CD4-positive, alpha-beta T cell treated with Interleukin-6 at 100 ng/mL for 8 hours (primary cell): ENCODE measurements at places on chromosomes 11 and 22.
A peak's percentile ranks its signal among the peaks of the same experiment; 100 is the strongest.

- no peak for DNase-seq
Observed at GRCh38 chr11:67303835-67304411, 593 bp downstream of the SSH3 start.

GRCh38 chr22:38318792-38319773, 1.9 kb upstream of the CSNK1E start:
- DNase-seq, result no peak

- DNase-seq, result no peak
Observed at GRCh38 chr22:20796731-20797130, 22.8 kb downstream of the SERPIND1 start.

GRCh38 chr11:12005476-12005875, 3.0 kb downstream of the DKK3 start:
- DNase-seq, result no peak

- DNase-seq, result no peak
Observed at GRCh38 chr11:77438487-77438886, 35.4 kb downstream of the PAK1 start.

- DNase-seq, result no peak
Observed at GRCh38 chr22:42275176-42275575, 4.7 kb upstream of the TCF20 start.

DNA sequence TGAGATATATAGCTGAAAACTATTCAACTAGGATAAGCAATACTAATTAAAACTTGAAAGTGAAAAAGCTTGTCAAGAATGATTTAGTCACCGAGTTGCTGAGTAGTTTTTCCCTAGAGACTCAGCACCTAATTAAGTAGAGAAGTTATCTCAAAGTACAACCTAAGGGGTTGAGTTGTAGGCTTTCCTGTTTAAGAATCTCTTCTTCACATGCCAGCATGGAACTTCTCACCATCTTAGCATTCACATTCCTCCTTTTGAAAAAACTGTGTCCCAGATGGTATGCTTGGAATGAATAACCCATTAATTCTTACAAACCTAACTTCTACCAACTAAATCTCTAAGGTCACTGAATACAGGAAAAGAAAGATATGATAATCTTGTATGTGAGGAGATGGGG, 303.3 kb upstream of the ZC3H12C start:
- DNase-seq, result no peak

GRCh38 chr11:93536101-93536861, 6.9 kb downstream of the SMCO4 start:
- DNase-seq, result no peak

DNA sequence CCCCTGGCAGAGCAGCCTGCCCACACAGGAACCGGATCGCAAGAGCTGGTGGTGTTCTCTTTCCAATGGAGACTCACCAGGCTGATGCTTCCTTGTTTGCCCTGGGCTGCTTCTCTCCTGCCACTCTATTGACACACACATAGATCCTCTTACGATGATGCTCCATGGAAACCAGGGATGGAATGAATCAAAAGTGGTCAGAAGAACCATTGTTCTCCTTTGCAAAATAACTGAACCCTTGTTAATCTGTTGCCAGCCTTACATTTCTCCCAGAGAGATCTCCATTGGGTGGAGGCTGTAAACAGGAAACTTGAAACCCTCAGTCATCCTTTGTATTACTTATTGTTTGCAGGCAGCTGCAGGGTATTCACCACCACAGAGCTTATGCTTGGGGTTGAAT, 24.6 kb upstream of the LDLRAD3 start:
- no peak for DNase-seq

- no peak for DNase-seq
Observed at GRCh38 chr11:75237050-75237449, 3.5 kb upstream of the TPBGL start.

DNA sequence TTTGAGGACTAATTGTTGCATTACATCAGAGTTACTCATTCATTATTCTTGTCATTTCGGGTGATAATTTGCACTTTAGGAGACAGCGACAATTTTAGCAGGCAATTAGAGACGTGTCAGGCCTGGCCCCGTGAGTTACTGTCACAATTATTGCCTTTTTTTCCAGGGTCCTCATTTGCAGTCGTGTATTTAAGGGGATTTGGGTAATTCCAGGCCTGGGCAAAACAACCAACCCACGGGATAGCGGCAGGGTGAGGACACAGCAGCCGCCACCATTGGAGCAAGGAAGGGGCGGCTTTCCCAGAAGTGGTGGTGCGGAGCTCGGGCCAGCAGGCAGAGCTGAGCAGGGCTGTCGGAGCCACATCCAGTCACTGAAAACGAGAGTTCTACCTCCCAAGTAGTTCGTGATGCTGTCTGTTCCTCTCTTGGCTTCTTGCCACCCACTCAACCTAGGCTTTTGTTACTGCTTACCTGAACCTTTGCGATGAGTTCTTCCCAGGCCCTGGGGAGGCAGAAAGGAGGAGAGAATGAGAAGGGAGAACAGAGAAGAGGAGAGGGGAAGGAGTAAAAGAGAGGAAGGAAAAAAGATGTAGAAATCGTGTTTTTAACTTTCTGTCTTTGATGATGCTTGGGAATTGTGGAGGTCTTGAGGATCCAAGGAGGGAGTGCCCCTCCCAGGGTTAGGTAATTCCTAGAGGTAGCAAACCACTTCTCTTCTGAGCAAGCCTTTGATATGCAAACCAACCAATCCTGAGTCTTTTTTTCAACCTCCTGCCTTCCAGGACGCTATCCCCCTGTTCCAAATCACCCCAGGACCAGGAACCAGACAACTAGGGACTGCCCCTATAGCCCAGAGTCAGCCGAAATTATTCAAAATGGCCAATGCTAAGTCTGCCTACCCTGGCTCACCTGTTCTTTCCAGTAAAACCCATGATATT, 236.1 kb downstream of the MIAT start:
- no peak for DNase-seq

DNA sequence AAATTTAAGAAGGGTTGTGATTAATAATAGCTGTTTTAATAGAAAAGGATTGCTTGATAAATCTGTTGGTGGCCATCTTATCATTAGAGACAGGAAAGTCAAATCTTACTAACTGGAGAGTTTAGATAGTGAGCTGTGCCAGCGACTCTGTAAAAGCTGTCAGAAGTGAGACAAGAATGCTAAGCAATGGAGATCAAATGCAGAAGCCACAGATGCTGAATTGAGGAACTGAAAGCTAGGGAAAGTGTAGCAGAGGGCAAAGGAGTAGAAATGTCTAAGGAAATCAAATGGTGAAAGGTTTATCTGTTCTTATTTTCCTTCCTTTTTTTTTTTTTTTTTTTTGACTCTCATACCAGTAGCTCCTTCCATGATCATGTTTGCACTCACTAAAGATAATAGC, 13.7 kb downstream of the MS4A13 start:
- DNase-seq, result no peak

DNA sequence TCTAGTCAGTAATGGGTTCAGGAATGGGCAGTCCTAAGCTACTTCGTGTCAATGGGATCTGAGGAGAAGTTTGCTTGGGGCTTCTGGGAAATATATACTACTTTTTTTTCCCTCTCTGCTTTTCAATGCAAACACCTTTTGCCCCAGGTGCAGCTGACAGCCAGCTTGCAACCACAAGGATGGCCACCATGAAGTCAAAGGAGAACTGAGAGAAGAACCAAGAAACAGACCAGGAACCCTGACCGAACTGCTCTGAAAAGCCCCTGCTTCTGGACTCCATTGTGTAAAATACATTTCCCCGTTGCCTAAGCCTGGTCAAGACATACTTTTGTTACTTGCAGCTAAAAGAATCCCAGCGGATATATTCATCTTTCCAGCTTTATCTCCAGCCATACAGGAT, 20.1 kb upstream of the CD44 start:
- DNase-seq, result no peak

- DNase-seq, result no peak
Observed at GRCh38 chr11:79199729-79200354, 241.0 kb downstream of the TENM4 start.

DNA sequence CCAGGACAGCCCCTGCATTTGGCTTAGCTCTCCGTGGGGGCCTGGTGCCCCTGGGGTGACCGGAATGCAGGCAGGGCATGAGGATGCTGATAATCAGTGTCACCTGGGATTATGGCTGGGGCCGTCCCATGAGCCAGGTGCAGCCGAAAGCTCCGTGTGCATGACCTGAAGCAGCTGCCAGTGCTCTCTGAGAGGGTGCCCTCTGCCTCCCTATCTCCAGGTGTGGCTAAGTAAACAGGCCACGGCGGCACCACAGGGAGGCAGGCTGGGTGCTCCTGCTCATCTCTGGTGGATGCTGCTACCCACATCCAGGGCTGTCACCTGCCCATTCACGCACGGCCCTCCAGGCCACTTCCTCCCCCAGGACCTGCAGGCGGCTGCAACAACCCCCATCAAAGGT, 29.8 kb downstream of the DUSP8 start:
- DNase-seq, result no peak

DNA sequence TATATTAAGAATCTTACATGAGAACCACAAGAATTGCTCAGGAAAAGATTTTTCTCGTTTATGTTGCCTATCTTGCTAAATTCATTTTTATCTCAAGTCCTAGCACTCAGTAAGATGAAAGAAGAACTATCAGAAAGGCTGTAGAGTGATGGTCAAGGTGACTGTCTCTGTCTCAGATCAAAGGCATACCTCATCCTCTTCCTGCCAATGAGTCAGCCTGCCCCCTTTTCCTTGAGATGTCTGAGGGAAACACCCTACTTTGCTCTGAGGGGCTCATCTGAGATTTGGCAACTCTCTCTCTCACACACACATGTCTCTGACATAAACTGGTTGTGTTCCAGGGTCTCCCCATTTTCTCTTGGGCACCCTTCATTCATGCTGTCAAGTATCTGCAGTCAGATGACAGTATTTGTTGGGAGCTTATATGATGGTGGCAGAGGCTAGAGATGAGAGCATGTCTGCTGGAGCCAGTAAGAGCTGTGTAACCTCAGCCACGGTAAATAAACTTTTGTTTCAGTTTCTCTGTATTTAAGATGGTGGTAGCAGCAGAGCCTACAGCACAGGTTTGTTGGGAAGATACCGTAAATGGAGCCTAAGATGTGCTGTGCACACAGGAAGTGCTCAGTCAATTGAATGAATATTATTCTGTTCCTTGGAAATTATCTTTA, 1.6 kb downstream of the MMP27 start:
- no peak for DNase-seq

GRCh38 chr11:78339483-78339882, 78.1 kb downstream of the GAB2 start:
- no peak for DNase-seq

DNA sequence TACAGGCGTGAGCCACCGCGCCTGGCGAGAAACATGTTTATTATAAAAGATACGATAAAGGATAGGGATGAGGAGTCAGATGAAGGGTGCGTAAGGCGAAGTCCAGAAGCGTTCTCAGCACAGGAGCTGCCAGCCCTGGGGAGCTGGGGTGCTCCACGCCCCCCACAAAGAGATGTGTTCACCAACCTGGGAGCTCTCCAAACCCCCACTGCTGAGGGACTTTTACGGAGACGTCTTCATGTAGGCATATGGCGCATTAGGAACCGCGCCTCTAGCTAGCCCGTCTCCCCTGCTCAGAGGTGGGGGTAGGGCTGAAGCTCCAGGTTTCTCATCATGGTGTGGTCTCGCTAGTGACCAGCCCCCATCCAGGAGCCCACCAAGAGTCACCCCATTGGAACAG, 8.4 kb upstream of the ZBED4 start:
- no peak for DNase-seq

DNA sequence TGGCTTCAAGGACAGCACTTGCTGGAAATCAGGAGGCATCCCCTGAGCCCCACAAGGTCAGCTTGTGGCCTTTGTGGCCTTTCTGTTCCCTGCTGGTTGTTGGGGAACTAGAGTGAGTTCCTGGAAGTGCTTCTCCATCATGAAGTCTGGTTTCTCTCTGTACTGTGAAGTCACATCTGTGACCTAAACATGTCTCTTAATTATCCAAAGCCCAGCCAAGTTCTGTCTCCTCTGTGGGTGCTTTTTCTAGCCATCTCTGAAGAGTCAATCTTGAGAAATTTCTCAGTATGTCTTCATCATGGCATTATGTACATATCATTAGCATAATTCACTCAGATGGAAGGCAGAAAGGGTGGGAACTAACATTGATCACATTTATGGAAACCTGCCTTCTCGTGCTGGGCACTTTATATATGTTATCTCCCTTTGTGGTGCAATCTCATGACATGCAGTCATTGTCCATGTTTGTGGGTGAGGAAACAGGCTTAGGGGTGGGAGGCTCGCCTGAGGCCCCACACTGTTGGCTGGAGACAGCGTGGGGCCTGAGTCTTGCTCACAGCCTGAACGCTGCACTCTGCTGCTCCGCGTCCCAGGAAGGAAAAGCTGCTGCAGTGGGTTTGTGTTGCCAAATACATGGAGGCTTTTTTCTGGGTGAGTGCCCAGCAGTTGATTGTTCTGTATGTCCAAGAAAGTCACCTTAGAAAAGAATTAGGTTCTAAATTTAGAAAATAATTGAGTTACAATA, 24.6 kb downstream of the IGHMBP2 start:
- no peak for DNase-seq

DNA sequence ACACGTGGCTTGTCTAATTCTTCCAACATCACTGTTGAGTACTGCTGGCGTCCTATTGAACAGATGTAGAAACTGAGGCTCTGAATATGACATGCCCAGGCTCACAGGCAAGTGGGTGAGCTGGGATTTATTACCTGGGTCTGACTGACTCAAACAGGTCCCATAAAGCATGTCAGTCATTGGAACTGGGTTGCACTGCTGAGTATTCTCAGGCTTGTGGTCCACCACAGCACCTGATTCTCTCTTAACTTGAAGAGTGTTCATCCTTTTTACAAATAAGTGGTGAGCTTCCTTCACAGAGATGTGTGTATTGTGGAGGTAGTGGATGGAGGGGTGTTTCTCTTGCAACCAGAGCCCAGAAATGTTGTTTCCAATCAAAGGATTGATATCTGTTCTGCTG, 44.5 kb downstream of the SC5D start:
- no peak for DNase-seq

DNA sequence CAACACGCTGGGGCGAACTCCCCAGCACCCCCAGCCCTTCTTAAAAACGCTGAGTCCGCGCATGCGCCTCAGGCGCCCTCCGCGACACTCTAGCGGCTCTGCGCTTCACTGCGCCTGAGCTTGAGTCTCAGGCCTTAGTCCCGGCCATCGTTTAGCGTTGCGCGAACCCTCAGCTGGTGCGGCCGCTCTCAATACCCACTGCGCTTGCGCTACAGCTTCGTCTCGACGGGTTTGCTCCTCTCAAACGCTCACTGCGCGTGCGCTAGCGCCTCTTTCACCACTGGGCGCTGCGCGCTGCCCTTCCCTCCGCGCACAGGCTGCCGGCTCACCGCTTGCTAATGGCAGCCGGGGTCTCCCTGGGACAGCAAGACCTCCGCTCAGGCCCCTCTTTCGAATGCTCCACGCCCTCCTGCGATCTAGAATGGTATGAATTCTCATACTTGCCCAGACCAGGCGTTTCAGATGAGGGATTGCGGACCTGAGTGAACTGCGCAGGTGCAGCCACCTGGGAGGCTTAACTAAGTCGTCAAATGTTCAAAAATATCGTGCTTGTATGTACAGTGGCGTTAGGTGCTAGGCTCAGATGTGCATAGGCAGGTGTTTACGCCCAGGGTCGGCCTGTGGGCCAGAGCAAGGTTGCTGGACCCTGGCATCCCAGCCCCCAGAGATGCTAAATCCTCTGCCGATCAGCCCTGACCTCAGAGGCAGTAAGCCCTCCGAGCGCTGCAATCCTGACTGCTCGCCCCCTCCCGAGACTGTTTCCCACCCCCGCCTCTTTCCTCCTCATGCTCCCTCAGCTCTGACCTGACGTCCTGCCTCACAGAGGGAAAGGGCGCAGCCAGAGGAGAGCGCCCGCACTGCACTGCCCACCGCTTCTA, at the start of gene SLC2A11:
SLC2A11 (plus strand) TSS at position 270 of the 878 bp plus-strand sequence; CDS start at position 395, 125 bp downstream.
- peak; percentile 96 for DNase-seq

GRCh38 chr11:23079382-23079813, 219.1 kb upstream of the CCDC179 start:
- no peak for DNase-seq
